ENCODE measurements at places on chromosomes 12 and 14. TPM values are rescaled to one million over a fixed set of nuclear protein-coding genes. Genes with fewer than 3 reads are reported as not detected.

GRCh38 chr14:32400480-32400879 lies 71.4 kb downstream of the AKAP6 start:
- no peak for DNase-seq

- no peak for DNase-seq
Measured at GRCh38 chr14:89870316-89870715, 84.2 kb downstream of the EFCAB11 start.

- DNase-seq, result no peak
Measured at GRCh38 chr12:114679942-114680341, 4.0 kb downstream of the TBX3 start.

GRCh38 chr14:34629657-34630529 lies at the start of gene SNX6:
TSS of gene SNX6 (minus strand) at chr14:34630148. CDS start at chr14:34630116, 32 bp downstream.
- DNase-seq, result peak; percentile 88

Gene LRIG3
- total RNA-seq, result 39.8 TPM

All from dermis blood vessel endothelial cell (primary cell).